ENCODE measurements at places on chromosomes 12 and 14.

DNA sequence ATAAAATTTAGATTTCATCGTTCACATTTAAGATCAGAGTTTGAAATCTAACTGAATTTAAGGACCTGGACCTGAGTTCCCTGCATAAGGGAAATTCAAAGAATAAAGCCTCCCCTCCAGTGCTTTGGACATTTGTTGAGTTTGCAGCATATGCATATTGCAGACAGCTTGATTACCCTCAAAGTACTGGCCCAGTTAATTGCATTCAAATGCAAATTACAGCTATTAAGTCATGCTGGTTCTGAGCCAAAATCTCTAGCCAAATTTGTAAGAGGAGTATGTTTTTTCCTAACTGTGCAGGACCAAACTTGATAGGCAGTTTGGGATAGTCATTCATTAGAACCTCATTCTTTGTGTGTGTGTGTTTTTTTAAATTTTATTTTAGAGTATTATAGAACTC, 9.1 kb upstream of the KIF21A start:
- no peak for DNase-seq

- DNase-seq = no peak
Measured at GRCh38 chr14:51283402-51284085, 43.5 kb downstream of the TMX1 start.

DNA sequence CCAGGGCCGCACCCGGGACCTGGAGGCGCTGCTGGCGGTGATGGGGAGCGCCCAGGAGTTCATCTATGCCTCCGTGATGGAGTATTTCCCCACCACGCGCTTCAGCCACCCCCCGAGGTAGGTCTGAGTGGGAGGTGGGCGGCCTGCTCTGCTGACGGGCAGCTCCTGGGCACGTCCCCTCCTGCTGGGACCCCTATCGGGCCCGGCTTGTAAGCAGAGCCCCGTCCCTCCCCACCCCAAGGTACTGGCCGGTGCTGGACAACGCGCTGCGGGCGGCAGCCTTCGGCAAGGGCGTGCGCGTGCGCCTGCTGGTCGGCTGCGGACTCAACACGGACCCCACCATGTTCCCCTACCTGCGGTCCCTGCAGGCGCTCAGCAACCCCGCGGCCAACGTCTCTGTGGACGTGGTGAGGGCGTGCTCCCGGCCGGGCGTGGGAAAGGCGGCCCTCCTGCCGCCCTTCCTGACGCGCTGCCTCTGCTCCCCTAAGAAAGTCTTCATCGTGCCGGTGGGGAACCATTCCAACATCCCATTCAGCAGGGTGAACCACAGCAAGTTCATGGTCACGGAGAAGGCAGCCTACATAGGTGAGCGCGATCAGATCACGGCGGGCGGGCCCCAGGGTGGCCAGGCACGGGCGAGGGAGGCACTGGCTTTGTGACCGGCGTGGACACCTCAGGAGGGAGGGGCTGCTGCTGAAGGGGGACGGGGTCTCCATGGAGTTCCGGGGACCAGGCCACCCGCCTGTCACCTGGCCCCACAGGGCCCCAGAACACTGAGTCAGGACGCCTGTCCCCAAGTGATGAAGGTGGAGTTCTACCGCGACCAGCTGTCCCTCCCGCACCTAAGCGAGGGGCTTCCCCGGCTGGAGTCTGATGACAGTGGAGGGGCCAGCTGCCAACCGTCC, 7.3 kb downstream of the PLD4 start:
- no peak for DNase-seq

GRCh38 chr12:63821781-63822251, 22.7 kb upstream of the SRGAP1 start:
- DNase-seq = no peak

DNA sequence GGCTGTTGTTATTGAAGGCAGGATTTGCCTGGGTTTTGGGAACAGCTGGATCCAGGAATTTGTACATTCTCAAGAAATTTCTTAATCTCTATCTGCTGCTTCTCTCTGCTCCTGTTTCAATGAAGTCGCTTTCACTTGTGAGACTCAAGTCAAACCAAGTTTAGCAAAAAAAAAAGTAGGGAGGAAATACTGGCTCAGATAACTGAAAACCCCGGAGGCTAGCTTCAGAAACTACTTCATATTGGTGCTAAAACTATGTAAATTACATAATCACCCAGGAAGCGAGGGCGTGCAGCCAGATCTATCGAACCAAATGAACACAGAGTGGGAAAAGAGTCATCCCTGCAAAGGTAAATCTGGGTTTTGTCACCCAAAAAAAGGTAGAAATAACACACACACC, 68.3 kb upstream of the FICD start:
- no peak for DNase-seq

DNA sequence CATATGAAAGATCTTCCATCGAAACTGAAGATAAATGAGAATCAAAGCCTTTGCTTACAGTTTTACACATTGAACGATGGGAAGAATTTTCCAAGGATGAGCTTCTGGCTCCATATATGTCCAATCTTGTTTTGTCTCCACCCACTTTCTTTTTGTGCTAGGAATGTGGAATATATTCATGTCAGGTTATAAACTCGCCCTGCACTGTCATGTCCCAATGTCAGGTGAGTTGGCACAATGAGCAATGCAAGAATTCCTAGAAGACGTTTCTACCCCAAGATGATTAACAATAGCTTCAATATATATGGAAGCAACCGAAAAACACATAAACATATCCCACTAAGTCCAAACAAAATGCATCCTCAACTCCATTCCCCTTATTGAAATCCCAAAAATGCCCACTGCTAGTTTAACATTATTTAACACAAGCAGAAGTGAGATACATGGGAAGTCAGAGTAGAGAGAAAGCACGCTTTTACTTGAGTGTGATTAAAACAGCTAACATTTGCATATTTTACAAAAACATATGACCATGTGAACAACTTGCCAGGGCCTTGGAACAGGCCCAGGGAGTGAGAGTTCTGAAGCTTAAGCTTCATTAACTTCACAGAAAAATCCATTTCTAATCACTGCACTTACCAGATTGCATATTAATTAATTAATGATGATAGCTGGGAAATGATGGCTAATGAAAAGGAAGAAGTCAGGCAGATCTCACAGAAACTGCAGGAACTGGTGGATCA, 233.9 kb downstream of the GXYLT1 start:
- DNase-seq = no peak

DNA sequence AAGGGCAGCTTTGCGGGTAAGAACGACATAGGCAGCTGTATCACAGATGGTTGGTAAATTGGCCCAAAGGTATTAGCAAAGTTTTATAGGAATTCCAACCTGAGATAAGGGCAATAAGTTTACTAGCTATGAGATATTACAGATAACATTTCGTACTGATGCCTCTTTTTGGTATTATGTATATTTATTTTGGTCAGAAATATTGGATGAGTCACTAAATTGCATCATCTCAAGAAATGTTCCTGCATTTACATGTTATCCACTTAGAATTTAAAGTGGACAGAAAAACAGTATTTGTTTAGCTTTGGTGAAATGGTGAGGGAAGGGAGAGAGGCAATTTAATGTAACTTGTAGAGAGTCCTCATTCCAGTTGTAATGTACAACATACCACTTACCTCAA, 65.1 kb upstream of the PZP start:
- no peak for DNase-seq
